NCI-H510A treated with DMSO at 0.1 percent for 48 hours (cell line): ENCODE measurements at places on chromosomes 3 and 15.

- no peak for DNase-seq
Observed at GRCh38 chr15:95442107-95442719, 888.3 kb upstream of the NR2F2 start.

- no peak for DNase-seq
Observed at GRCh38 chr3:153173758-153174516, 11.9 kb downstream of the RAP2B start.

DNA sequence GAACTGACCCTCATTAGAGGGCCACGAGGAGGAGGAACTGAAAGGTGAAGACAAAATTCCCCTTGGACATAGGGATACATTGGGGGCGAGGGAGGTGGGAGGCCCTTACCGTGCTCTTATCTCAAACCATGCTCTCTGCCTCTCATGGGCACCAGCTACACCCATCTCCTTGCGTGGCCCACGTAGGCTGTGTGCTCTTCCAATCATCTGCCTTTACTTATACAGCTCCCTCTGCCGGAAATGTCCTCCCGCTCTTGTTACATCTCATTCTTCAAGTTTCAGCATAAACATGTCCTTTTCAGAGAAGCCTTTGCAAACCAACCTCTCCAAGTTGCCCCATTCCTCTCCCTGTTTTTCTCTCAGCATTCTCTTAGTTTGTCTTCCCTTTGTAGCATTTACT, 307.8 kb upstream of the PROK2 start:
- no peak for DNase-seq

- no peak for DNase-seq
Observed at GRCh38 chr3:16289144-16289889, 24.3 kb downstream of the OXNAD1 start.

GRCh38 chr3:129016720-129017483, 15.8 kb downstream of the EFCC1 start:
- DNase-seq = no peak

- DNase-seq = no peak
Observed at GRCh38 chr3:189121092-189121491, 50.7 kb upstream of the TPRG1 start.

- DNase-seq = no peak
Observed at GRCh38 chr3:21055015-21055414, 696.0 kb downstream of the ZNF385D start.

- DNase-seq = no peak
Observed at GRCh38 chr3:172285844-172286243, 162.4 kb downstream of the GHSR start.

DNA sequence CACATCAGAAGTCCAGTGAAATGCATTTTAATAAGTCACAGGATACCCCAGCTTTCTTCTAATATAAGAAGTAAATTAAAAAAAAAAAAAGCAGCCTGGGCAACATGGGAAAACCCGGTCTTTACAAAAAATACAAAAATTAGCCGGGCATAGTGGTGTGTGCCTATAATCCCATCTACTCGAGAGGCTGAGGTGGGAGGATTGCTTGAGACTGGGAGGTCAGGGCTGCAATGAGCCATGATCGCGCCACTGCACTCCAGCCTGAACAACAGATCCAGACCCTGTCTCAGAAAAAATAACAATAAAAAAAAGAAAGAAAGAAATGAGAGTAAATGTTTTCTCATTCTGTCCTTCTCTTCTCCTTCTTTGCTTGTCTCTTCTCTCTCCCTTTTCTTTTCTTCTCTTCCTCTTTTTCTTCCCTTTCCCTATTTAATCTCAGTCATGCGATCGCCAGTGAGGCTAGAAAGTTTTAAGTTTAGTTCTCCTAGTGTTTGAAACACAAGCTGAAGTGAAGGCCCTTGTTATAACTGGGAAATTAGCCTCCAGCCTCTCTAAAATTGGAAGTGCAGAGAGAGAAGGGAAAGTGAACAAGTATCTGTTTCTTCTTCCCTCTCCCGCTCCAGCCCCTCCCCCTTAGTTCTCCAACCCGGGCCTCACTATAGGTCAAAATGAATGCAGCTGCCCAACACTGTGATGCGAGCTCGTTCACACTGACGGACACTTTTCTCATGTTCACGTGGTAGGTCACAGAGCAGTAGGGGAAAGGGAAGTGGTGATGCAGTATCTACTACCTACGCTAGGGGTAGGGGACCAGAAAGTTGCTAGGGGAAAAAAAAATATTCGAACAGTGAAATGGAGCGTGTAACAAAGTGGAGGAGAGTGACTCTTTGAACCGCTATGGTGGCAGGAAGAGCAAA, 23.5 kb upstream of the TSC22D2 start:
- peak; percentile 84 for DNase-seq

GRCh38 chr3:150273396-150273795, 134.7 kb upstream of the TSC22D2 start:
- no peak for DNase-seq

- no peak for DNase-seq
Observed at GRCh38 chr3:107992976-107993684, 97.7 kb downstream of the CD47 start.

- DNase-seq = no peak
Observed at GRCh38 chr15:28943146-28943545, 57.4 kb downstream of the APBA2 start.

- no peak for DNase-seq
Observed at GRCh38 chr3:196979545-196979944, 10.9 kb upstream of the PIGZ start.

DNA sequence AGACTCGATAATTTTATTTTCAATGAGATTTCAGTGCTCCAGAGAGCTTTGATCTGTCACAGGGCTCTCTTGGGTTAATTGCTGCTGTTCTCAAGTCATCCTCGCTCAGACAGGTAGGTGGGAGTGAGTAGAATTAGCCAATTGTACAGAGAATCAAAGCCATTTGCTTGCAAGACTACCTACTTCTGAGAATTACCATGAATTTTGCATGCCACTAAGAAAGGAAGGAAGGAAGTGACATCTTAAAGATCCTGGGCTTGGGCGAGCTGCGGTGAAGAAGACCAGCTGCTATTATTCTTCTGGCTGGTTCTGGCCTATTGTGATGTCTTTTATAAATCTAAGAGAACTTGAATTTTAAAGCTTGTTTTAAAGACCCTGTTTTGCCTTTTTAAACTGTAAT, 154.1 kb upstream of the LPP start:
- DNase-seq = no peak

- DNase-seq = peak; percentile 4
Observed at GRCh38 chr3:130992344-130992743, 34.3 kb downstream of the ASTE1 start.

DNA sequence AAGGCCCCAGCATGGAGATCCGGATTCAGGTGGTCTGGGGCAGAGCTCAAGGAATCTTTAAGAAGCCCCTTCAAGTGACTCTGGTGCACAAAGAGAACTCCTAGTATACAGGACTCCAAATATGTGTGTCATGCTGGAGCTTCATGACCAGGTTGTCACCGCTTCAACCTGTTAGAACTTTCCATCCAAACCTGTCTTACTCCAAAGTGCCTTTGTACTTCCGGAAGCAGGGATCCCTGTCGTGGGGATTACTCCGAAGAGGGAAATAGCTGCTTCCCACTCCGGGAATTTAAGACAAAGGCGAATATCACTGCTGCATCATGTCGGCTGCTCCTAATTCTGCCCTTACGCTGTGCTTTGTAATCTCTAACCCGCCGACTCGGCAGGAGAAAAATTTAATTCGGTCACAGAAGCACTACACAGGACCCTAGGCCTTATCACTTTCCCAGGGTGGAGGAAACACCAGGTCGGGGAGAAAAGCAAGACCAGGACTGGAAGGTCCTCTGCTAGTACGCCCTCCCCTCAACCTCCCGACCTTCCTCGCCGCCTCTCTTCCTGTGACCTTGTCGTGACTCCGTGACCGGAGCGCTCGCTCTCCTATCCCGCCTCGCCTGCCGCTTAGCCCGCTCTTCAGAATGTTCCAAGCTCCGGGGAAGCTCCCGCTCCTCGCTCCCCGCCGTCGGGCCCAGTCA, 730 bp downstream of the HIGD1A start:
- DNase-seq = peak; percentile 48

DNA sequence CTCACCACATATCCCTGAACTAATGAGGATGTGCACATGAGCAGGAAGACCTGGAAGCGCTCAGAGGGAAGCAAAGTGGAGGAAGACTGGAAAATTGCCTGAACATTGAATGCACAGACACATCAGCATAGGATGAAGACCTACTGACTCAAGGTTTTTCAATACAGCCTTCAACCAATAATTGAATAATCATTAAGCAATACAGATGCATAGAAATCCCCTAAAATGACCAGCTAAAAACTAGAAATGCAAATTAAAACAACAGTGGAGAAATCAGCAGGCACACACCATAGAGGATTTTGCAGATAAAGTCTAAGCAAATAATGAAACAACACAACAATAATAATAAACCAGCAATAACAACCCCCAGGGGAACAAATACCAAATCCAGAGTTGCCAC, 80.4 kb downstream of the CEP152 start:
- no peak for DNase-seq

GRCh38 chr3:18680758-18681157, 255.6 kb upstream of the SATB1 start:
- no peak for DNase-seq

DNA sequence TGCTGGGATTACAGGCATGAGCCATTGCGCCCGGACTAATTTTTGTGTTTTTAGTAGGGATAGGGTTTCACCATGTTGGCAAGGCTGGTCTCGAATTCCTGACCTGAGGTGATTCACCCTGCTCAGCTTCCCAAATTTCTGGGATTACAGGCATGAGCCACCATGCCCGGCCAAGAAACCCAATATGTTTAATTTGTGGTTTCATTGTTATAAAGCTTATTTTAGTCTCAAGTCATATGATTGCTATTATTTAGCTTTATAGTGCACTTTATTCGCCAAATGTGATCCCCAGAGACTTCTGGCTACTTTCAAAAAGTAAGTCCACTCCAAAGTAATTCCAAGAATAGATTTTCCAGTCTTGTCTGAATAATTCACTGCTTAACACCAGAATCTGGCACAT, 19.3 kb upstream of the SLC4A7 start:
- no peak for DNase-seq

- DNase-seq = no peak
Observed at GRCh38 chr3:127324913-127325628, 37.2 kb upstream of the PRR20G start.

DNA sequence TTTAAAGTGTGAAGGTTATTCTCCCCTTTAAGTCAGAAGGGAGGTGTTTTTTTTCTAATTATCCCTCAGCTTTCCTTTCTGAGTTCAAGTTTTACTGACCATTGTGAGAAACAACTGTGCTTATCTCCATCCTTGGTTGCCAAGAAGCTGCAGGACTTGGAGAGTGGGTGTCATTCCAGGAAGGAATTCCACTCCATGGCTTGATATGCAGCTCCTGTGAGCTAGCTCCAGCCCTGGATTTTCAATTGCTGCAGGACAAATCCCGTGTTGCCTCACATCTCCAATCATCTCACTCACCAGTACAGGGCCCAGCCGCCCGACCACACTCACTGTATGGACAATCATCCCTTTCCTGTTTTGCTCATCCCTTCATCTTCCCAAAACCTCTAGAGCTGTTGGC, 122.5 kb downstream of the IGSF11 start:
- DNase-seq = no peak

- no peak for DNase-seq
Observed at GRCh38 chr15:29556380-29556779, 265.9 kb downstream of the TJP1 start.

- DNase-seq = no peak
Observed at GRCh38 chr3:72892870-72893269, 5.0 kb downstream of the GXYLT2 start.

DNA sequence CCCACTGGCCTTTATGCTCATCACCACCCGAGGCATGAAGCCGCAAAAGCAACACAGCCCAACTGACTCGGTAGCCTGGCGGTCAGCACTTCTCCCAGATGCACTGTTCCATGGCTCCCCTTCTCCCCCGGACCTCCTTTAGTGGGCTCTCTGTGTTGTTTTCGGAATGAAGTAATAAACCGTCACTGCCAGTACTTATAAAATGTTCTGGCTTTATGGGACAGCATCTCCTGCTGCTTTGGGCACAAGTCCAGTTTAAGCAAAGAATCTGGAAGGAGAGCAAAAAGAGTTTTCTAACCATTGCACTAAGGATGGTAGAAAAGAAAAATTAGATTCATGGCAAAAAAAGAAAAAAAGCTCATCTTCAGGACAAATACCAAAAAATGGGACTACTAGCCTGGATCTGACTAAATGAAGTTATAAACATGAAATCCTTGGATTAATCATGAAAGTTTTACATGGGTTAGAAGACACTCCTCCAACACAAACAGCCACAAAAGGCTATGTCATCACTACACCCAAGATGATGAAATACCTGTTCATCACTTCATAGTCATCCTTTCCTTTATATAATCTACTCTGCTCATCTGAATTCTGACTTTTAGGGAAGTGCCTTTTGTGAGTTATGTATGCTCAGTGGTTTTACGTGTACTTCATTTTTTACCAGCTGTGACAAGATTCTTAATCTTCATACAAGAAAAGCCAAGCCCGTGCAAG, 89.5 kb upstream of the UBE2E2 start:
- no peak for DNase-seq

DNA sequence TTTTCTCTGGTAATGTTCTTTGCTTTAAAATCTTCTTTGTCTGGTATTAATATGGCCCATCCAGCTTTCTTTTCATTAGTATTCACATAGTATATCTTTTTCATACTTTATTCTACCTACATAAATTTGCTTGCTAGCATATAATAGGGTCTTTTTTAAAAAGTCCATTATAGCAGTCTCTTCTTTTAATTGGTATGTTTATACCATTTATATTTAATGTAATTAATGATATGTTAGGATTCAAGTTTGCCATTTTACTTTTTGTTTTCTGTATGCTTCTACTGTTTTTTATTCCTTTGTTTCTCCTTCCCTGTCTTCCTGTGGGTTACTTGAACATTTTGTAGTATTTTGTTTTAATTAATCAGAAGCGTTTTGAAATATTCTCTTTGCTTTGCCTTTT, 89.0 kb downstream of the CHCHD6 start:
- DNase-seq = no peak

- no peak for DNase-seq
Observed at GRCh38 chr15:61449186-61449702, 220.1 kb upstream of the RORA start.

- DNase-seq = no peak
Observed at GRCh38 chr15:39944726-39945125, 10.8 kb downstream of the EIF2AK4 start.
